Activated T-helper 1 cell treated with anti-CD3 and anti-CD28 coated beads, Interleukin-12 subunit alpha, Interleukin-12 subunit beta, Interleukin-2, Interleukin-4 antibody, amounts not matched to agents 30 ng/mL and 10 ng/mL and 1 ng/mL, durations not matched to agents 14 hours and 24 hours and 36 hours (primary cell): ENCODE measurements at places on chromosomes 3 and 15. TPM values are rescaled to one million over a fixed set of nuclear protein-coding genes. Genes with fewer than 3 reads are reported as not detected.

- DNase-seq, result no peak
These were observed 65.1 kb downstream of the EPHB1 start for GRCh38 chr3:134860141-134860540.

GRCh38 chr15:68368731-68369435 lies 63.1 kb downstream of the ITGA11 start:
- no peak for DNase-seq

Gene ITIH1
- not detected in 2 replicates for total RNA-seq

DNA sequence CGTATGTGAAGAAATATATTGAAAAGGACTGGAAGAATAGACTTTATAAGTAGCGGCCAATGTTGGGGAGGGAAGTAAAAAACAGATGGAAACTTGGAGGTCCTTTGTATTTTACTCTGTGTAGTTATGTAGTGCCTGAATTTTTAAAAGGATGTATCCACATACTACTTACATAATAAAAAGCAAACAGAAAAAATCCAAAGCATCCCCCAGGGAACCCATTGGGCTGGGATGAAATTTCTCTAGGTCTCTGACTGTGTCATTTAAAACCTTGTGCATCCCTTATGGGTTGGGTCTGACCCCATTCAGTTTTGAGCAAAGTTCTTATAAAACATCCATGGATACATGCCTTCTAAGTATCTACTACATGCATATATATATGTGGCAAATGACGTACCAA lies 141.1 kb downstream of the NR1D2 start:
- no peak for DNase-seq

GRCh38 chr15:85351965-85352364 lies 28.4 kb upstream of the AKAP13 start:
- DNase-seq, result no peak

GRCh38 chr3:124316034-124316287 lies 324.0 kb upstream of the ROPN1 start:
- DNase-seq, result no peak

- no peak for DNase-seq
These were observed 852.6 kb downstream of the NTRK3 start for GRCh38 chr15:87403973-87404372.

Gene GOLGA8J
- total RNA-seq, result 0.23 TPM in 1 of 2 replicates, not detected in the other

- DNase-seq, result no peak
These were observed 223.0 kb downstream of the NSUN3 start for GRCh38 chr3:94285872-94286271.

GRCh38 chr3:171849617-171850319 lies 6.6 kb downstream of the TMEM212 start:
- DNase-seq, result no peak

Gene DAPK2
- total RNA-seq, result 8.6 and 8.7 TPM in 2 replicates

GRCh38 chr3:50259432-50260026 lies 9.4 kb upstream of the SEMA3B start:
- no peak for DNase-seq

Gene SSUH2
- not detected in 2 replicates for total RNA-seq

Gene SLC6A11
- not detected in 2 replicates for total RNA-seq

DNA sequence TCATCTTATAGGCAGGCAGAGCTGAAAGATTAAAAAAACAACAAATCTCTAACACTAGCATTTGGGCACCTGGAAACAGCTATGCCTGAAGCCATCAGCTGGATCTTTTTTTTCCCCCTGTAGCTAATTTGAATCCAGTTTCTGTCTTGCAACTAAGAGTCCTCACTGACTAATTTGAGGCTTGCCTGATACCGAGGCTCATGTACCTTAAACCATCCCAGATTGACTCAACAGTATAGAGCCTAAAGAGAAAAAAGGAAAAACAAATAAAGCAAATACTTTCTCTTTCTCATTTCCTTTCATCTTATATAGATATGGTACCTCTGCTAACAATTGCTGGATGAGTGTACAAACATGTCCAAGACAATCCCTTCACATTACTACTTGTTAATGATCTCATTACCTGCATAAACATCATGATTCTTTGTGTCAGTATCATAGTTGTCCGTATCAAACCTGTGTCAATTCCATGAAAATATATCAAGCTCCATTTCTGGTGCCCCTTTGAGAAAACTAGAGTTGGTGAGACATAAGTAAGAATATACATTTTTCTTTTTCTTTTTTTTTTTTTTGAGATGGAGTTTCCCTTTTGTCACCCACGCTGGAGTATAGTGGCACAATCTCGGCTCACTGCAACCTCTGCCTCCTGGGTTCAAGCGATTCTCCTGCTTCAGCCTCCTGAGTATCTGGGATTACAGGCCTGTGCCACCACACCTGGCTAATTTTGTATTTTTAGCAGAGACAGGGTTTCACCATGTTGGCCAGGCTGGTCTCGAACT lies 43.1 kb downstream of the BHLHE40 start:
- no peak for DNase-seq

Gene TRMT10C
- 59.9 and 60.5 TPM in 2 replicates for total RNA-seq

DNA sequence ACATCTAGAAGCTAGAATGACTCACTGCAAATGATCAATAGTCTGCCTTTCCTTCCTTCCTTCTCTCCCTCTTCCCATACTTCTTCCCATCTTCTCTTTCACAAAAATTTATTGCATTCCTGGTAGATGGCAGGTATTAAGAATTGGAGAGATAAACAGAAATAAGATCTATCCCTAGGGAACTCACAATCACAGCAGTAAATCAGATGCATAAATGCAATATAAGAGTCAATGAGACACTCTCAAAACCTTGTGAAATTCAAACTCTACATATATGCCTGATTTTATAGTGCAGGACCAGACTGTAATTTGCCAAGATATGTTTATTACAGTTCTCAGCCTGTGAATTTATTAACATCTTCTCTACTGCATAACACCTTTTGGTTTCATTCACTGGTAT lies 78.3 kb upstream of the ARL6 start:
- DNase-seq, result no peak

Gene SMCO1
- not detected in 2 replicates for total RNA-seq

DNA sequence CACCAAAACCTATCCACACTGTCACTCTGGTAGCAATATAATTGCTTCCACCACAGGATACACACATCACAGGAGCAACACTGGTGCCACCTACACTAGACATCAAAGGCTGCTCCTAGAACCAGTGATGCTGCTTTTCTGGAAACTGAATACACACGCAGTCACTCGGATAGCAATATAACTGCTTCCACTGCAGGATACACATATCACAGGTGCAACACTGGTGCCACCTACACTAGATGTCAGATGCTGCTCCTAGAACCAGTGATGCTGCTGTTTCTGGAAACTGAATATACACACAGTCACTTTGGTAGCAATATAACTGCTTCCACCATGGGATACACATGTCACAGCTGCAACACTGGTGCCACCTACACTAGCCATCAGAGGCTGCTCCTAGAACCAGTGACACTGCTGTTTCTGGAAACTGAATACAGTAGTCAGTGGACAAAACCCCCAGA lies 6.9 kb upstream of the TNFSF10 start:
- DNase-seq, result no peak

Gene INSYN1
- not detected in 2 replicates for total RNA-seq

DNA sequence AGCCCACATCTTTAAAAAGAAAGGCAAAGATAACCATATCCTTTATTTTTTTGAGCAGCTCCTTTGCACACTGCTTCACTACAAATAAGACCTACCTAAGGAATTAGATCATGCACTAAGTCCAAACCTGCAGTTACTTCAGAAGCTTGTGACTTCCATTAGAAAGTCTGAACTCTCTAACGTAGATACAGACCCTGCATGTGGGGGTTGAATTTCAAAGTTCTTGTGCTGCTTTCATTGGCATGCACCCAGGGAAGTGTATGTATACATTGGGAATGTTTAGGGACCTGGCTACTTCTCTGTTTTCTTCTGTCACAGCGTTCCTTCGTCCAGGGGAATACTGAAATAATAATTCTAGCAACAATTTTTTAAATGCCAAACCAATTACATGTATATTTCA lies 185.2 kb upstream of the IL12A start:
- DNase-seq, result no peak

GRCh38 chr3:73558727-73559075 lies 66.0 kb downstream of the PDZRN3 start:
- no peak for DNase-seq

- no peak for DNase-seq
These were observed 78.8 kb downstream of the FBN1 start for GRCh38 chr15:48566668-48567067.

- DNase-seq, result no peak
These were observed 5.1 kb downstream of the CCR5 start for GRCh38 chr3:46375814-46376213.

Gene EHHADH
- total RNA-seq, result 1.4 and 1.8 TPM in 2 replicates

DNA sequence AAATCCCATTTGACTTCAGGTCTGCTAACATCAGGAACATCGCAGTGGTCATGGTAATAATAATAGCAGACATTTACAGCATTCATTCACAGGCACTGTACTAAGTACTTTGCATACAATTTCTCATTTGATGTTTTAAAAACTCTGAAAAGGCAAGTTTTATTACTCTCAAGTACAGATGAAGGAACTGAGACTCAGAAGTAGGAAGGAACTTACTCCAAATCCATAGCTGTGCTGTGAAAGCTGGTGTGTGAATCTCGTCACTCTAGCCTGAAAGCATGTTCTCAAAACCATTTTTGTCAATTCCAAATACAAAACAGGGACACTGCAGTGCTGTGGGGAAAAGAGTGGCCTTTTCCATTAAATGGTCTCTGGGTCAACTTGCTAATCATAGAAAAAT lies 179.9 kb downstream of the FAM43A start:
- no peak for DNase-seq

DNA sequence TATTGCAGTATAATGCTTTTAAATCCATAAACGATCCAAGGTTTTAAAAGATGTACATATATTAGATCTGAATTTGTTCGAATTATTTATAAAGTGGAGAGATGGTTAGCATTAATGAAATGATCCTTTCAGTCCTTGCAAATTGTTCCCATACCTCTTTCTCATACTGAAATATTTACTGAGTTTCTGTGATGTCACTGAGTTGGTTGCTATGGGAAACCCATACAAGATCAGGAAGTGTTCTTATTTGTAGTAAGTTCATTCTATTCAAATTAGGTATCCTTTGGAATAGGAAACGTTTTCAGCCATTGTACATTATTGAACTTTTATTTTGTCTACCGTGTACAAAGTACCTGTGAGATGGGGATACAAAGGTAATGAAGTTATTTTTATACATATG lies 73.2 kb upstream of the CHL1 start:
- DNase-seq, result no peak
